ENCODE measurements at places on chromosomes 7 and 10. TPM values are rescaled to one million over a fixed set of nuclear protein-coding genes. Genes with fewer than 3 reads are reported as not detected.

DNA sequence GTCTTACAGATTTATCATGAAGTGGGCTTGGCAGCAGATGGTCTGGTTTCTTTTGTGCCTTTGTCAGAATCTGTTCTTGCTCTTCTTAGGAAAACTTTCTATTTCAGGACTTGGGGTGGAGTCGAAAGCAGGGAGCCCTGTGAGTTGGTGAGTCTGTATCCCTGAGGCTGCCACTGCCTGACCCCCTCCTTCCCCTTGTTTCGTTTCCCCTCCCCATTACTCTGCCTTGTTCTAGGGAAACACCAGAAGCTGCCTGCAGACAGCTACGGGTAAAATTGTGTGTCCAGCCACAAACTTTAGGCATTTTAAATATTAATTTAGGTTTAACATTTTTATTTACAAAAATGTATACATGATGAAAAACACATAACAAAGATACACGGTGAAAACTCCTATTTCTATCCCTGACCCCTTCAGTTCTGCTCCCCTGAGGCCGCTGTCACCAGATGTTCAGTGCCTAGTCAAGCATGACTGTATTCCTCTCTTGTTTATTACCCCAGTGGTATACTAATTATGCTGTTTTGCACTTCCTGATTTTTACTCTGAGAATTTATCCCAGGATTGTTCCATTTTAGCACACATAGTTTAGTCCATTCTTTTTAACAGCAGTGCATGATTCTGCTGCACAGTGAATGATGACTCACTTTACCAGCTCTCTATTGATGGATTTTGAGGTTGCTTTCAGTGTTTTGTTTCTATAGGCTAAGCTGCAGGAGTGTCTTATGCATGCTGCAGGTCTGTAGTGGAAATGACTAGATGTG is 9.1 kb downstream of the TSPAN14 start:
- no peak for DNase-seq

DNA sequence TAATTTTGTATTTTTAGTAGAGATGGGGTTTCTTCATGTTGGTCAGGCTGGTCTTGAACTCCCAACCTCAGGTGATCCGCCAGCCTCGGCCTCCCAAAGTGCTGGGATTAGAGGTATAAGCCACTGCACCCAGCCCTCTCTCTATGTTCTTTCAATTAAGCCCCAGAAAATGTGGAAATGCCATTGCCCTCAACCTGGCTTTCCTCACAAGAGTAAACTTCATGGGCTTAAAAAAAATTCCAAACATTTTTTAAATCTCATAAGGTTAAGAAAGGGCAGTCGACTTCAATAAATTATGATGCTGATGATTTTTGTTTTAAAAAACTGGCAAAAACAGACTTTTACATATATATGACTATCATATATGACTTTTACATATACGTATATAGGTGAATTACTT is 107.6 kb downstream of the TES start:
- DNase-seq, result no peak

- no peak for DNase-seq
Observed at GRCh38 chr7:16345979-16346958, 75.1 kb downstream of the CRPPA start.

DNA sequence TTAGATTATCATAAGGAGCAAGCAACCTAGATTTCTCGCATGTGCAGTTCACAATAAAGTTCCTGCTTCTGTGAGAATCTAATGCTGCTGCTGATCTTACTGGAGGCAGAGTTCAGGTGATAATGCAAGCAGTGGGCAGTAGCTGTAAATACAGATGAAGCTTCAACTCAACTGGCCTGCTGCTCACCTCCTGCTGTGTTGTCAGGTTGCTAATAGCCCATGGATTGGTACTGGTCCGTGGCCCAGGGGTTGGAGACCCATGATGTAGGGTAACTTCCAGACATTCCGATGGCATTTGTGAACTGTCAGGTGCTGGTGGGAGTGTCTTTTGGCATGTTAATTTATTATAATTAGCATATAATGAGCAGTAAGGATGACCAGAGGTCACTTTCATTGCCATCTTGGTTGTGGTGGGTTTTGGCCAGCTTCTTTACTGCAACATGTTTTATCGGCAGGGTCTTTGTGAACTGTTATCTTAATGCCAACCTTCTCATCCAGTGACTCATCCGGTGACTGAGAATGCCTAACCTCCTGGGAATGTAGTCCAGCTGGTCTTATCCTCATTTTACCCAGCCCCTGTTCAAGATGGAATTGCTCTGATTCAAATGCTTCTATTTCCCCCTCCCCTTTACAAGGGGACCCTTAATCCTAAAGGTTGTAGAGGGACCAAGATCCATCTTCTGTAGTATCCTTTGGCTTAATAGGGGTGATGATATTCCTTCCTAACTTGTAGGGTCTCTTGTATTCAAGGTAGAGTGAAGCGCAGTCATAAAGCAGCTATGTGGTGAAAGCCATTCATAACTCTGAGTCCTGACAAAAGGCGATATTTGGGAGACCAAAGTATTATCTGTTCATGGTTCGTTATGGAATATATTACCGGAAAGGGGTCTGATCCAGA is 165.8 kb downstream of the CCSER2 start:
- no peak for DNase-seq

DNA sequence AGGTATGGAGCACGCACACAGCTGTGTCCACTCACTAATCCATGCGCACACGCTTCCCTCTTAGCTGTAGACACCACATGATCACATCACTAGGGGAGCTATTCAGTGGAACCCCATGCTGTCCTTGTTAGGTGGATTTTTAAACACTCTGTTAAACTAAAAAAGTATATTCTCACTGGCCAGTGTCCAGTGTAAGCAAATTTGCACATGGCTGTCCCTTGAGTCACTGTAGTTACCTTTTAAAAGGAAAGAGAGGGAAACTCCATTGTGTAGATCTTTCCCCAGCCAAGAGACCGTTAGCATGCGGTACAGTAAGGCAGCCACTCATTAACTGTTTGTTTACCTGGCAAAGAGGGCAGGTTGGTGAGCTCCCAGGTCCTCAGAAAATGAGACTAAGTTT is 81.6 kb upstream of the INSYN2A start:
- no peak for DNase-seq

DNA sequence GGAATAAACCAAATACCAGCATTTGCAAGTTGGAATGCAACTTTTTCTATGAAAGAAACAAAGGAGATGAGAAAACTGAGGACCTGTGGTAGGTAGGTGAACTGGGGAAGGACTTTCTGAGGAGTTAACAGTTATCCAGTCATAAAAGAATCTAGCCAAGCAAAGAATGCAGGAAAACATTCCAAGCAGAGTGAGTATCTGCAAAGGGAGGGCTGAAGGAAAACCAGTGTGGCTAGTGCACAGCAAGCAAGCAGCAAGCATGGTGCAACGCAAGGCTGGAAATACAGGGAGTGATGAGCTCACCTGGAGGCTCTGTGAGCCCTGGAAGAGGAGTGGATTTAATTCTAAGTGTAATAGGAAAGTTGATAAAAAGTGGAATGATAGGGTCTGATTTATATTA is 44.0 kb downstream of the RTKN2 start:
- DNase-seq, result no peak

DNA sequence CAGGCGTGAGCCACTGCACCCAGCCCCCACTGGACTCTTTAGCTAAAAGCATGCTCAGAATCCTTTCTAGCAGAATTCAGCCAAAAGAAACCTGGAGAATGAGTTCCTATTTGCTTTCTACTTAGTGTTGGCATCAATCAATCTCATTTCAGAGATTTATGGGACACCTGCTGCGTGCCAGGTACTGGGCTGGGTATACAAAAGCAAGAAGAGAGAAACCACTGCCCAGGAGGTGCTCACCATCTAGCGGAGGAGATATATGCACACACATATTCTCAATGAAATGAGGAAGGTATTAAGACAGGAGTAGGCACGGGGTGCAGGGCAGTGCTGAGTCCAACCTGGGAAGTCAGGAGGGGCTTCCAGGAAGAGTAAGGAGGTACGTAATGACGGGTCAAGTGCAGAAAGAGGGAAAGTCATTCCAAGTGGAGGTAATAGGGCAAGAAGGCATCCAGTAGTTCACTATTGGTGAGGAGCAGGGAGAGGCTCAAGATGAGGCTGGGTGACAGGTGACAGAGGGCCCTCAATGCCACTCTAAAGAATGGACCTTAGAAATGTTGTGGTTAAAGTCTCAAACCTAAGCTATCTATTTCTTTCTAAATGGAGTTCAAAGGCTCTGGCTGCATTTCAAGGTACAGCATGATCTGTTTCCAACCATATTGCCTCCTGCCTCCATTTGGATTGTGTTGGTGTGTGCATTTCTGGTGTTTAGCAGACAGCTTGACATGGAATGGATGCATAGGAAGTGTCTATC is 22.1 kb downstream of the ABLIM1 start:
- DNase-seq, result no peak

GRCh38 chr10:91552274-91553095 is 80.4 kb downstream of the PPP1R3C start:
- no peak for DNase-seq

DNA sequence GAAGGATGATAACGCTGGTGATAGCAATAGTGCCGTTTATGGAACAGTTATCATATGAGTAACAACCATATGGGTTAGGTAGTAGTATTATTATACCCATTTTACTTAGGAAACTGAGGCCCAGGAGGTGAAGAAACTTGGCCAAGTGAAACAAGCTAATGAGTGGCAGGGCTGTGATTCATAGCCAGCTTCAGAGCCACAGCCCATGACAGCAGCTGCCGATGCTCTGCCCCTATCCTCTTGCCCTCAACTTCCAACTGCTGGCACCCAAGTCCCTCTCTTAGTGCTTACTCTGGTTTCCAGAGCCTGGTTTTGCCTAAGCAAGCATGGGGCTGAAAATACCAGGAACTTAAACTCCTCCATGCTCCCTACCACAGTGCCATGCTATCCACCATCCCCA is 12.3 kb downstream of the SH3PXD2A start:
- DNase-seq, result no peak

Gene SLC18A2
- 6.3 TPM for total RNA-seq

Gene SPDYE5
- 0.10 TPM for total RNA-seq

Gene PIK3CG
- total RNA-seq, result 2.2 TPM

Gene ZNF503
- 47.0 TPM for total RNA-seq

Measured in ovary (tissue), 10 donors.